ENCODE measurements at places on chromosomes 6 and 20.

DNA sequence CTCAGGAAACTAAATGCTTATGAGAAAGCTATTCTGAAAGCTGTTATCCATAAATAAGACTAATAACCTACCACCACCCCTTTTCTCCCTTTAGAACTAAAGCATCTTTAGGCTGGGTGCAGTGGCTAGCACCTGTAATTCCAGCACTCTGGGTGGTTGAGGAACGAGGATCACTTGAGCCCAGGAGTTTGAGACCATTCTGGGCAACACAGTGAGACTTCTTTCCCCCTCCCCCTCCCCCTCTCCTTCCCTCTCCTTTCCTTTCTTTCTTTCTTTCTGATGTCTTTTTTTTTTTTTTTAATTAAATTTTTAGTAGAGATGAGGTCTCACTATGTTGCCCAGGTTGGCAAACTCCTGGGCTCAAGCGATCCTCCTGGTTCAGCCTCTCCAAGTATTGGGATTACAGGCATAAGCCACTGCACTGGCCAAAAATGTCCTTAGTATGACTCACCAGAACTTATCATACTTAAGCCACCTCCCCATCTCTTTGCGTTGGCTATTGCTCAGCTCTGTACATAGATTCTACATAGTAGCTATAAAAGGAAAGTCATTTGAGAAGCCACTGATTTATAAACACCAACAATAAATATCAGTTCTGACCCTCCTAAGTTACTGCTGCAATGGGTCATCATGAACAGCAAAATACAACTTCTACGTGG lies 54.8 kb upstream of the SPDEF start:
- peak; percentile 77 for DNase-seq

DNA sequence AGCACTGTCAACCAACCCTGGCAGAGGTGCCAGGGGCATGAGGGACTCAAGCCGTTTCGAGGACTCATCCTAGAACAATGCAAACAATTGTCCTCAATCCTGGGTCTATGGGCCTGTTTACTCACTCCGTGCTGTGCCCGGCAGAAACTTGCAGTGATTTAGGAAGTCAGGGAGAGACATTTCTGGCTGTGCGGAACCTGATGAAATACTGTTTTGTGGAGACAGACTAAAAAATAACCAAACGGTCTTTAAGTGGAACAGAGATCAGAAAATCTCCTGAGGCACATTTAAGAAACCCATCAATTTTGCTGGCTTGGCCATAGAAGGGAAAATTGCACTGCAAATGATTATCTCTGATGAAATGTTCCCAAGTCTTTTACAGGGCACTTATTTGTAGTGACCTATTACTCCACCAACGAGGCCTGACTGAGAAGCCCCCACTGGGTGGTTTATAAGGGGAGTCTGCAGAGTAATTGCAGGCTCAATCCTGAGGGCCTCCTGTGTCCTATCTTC lies 79.8 kb upstream of the KCNK16 start:
- DNase-seq = no peak

DNA sequence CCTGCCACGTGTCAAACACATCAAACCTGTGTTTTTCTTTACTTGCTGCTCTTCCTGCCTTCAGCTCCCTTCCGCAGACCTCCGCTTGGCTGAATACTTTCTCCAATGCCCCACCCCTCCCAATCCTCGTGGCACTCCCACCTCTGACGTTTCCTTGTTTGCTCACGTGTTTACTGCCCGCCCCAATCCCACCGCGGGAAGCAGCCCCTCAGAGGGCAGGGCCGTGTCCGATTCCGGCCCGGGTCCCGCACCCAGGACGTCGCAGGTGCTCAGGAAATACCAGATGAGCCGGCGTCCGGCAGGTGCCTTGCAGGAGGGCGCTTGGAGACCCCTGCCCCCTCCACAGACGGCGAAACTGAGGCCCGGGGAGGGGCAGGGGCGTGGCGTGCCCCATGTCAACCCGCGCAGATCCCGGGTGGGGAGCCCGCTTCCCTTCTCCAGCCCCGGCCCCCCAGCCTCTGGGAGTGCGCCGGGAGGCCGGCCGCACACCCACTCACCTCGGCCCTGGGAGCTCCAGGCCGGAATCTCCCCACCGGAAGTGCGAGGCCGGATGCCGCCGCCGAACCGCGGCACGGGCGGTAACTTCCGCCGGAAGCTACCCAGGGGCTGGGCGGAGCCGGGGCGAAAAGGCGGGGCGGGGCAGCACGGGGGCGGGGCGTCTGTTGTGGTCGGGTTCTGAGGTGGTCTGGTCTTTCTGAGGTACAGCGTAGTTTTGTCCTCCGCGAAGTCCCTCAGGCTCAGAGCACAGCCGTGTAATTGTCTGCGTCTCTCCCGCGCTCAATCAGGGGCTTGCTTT lies 42.3 kb downstream of the ELMO2 start:
- DNase-seq = peak; percentile 92

GRCh38 chr6:34378470-34378869 lies 14.0 kb downstream of the NUDT3 start:
- DNase-seq = no peak

DNA sequence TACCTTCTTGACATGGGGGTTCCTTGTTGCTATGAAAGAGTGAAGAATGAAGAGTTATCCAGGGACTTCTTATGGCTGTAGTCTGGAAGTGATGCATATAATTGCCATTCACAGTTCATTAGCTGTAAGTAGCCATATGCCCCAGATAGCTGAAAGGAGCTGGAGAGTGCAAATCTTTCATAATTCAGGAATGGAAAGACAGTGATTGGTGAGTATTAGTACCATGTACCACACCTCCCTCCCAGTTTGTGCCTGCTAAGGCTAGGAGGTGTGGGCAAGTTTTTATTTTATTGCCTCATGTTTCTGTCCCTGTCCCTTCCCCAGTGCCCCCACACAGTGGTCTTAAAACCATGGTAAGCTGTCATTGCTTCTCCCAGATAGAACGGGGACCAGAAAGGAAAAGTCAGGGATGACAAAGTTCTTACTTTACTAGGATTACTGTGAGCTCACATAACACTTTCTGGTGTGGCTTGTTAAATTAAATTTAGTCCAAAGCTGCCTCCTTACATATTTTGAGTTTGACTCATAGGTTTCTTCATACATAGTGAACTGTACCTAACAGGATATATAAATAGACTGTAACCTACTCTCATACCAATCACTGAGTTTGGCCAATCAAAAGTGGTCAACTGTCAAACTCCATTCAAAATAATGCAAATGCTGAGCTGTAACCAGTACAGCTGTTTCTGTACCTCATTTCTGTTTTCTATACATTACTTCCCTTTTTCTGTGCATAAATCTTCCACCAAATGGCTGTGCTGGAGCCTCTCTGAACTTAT lies 119.4 kb downstream of the RFPL4B start:
- DNase-seq = no peak

DNA sequence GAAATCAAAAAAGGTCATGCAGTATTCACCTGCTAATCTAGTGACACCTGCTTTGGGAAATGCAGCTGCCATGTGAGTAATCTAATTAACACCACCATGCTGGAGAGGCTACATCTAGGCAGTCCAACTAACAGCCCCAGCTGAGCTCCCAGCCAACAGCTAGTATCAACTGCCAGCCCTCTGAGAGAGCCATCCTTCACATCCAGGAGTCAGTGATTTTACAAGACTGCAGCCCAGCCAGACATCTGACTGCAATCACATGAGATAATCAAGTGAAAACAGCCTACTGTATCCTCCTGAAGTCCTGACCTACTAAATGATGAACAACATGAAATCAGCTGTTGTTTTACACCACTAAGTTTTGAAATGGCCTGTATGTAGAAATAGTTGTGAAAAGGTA lies 298.4 kb downstream of the TRDN start:
- DNase-seq = no peak

DNA sequence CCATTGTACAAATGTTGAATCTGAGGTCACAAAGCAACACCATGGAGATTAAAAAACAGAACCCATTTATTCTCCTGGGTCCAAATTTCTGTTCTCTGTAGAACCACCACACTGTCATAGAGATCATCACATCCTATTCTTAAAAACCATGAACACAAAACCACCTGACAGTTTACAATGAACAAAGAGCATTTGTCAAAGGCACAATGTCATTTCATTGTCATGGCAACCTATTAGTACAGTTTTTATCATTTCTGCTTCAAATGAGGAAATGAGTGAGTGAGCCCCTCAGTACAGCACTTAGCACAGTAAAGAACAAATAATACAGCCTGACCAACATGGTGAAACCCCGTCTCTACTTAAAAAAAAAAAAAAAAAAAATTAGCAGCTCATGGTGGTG lies 23.1 kb upstream of the LAMP5 start:
- DNase-seq = no peak

DNA sequence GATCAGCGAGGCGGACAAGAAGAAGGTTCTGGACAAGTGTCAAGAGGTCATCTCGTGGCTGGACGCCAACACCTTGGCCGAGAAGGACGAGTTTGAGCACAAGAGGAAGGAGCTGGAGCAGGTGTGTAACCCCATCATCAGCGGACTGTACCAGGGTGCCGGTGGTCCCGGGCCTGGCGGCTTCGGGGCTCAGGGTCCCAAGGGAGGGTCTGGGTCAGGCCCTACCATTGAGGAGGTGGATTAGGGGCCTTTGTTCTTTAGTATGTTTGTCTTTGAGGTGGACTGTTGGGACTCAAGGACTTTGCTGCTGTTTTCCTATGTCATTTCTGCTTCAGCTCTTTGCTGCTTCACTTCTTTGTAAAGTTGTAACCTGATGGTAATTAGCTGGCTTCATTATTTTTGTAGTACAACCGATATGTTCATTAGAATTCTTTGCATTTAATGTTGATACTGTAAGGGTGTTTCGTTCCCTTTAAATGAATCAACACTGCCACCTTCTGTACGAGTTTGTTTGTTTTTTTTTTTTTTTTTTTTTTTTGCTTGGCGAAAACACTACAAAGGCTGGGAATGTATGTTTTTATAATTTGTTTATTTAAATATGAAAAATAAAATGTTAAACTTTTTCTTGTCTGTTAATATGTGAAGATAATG lies 2.2 kb downstream of the HSPA1B start:
- DNase-seq = peak; percentile 83

GRCh38 chr20:6579417-6579816 lies 188.1 kb upstream of the BMP2 start:
- no peak for DNase-seq

GRCh38 chr6:166348305-166348949 lies 6.1 kb upstream of the SFT2D1 start:
- DNase-seq = no peak

GRCh38 chr20:44773070-44773829 lies 27.6 kb downstream of the KCNK15 start:
- DNase-seq = no peak

GRCh38 chr20:61840779-61841455 lies 224.8 kb downstream of the TAF4 start:
- no peak for DNase-seq

GRCh38 chr6:39772559-39773273 lies 19.5 kb upstream of the DAAM2 start:
- DNase-seq = no peak

DNA sequence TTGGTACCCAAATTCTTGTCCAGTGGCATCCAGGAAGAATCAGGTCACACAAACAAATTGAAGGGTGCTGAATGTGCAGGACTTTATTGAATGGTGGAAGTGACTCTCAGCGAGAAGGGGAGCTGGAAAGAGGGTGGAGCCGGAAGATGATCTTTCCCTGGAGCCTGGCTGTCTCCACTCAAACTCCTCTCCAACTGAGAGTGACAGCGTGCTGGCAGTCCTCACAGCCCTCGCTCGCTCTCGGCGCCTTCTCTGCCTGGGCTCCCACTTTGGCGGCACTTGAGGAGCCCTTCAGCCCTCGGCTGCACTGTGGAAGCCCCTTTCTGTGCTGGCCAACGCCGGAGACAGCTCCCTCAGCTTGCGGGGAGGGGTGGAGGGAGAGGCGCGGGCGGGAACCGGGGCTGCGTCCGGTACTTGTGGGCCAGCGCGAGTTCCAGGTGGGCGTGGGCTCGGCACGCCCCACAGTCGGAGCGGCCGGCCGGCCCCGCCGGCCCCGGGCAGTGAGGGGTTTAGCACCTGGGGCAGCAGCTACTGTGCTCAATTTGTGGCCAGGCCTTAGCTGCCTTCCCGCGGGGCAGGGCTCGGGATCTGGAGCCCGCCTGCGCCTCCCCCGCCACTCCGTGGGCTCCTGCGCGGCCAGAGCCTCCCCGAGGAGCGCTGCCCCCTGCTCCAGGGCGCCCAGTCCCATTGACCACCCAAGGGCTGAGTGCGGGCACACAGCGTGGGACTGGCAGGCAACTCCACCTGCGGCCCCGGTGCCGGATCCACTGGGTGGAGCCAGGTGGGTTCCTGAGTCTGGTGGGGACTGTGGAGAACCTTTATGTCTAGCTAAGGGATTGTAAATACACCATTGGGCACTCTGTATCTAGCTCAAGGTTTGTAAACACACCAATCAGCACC lies 26.7 kb upstream of the MBOAT1 start:
- DNase-seq = no peak

DNA sequence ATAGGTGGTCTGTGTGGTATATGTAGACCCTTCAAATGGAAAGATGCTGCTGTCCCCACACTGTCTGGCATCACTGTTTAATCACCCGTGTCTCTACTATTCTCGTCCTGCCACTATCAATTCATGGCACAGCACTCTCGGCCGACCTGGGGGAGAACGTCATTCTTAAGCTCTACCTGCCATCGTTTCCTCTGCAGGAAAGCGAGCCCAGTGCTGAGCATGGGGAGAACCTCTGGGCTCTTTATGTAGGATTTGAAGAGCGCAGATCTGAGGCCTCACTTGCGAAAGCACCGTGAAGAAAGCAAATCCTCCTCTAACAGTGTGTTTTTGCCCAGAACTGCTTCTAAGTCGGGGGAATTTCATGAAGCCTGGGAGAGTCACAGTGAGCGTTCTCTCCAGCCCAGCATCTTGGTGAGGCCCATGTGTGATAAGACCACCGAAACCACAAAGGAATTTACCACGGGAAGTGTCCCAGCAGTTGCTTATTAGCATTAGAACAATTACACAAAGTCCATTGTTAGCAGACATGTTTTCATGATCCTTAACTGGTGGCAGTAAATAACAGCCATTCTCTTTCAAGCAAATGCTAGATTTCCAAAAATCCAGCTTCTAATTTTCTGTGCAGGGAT lies 124.3 kb downstream of the SCML4 start:
- DNase-seq = no peak

DNA sequence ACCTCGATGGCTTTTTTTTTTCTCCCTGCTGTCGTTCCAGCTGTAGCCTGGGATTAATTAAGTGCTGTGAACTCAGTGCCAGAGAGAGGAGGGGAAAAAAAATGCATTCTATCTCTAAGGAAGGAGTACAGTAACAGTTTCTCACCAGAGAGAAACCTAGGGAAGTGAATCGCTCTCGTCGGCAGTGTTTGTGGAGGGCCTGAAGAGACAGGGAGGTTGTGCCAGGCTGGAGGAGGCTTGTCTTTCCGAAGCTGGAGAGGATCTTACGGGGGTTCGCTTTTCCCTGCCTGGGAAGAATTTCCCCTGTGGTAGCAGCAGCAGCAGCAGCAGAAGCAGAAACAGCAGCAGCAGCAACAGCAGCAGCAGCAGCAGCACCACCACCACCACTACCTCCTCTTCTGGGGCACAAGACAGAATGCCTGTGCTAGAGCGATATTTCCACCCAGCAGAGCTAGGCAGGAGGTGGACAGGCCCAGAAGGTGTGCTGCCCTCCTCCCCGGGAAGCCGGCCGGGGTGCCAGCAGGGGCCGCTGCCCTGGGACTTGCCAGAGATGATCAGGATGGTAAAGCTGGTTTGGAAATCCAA lies 186.5 kb downstream of the PDE7B start:
- DNase-seq = no peak
